Cardiac septum (tissue), 1 donor: ENCODE measurements at places on chromosomes 2 and 18. TPM values are rescaled to one million over a fixed set of nuclear protein-coding genes. Genes with fewer than 3 reads are reported as not detected.

LHCGR gene
- 0.24 TPM for total RNA-seq

IWS1 gene
- 40.7 TPM for total RNA-seq

IL1RL2 gene
- 0.35 TPM for total RNA-seq

TDRD15 gene
- total RNA-seq: not detected

B4GALT6 gene
- 5.3 TPM for total RNA-seq

KCNG3 gene
- not detected for total RNA-seq

NPHP1 gene
- total RNA-seq: 4.8 TPM

DRC1 gene
- total RNA-seq: 0.13 TPM

CFAP221 gene
- total RNA-seq: 1.2 TPM

ADRA2B gene
- total RNA-seq: 5.5 TPM

SKA1 gene
- total RNA-seq: 0.13 TPM

IL1B gene
- 0.48 TPM for total RNA-seq

CIAO1 gene
- total RNA-seq: 56.1 TPM

CABYR gene
- 0.59 TPM for total RNA-seq

STARD6 gene
- not detected for total RNA-seq

ADGRF3 gene
- total RNA-seq: 0.51 TPM

COL3A1 gene
- total RNA-seq: 180 TPM

CXCR1 gene
- total RNA-seq: 1.9 TPM

SP140 gene
- total RNA-seq: 0.57 TPM

AP1S3 gene
- 0.19 TPM for total RNA-seq

KIAA2012 gene
- total RNA-seq: not detected

LCLAT1 gene
- 39.9 TPM for total RNA-seq
